ENCODE measurements at places on chromosomes 3 and 15. TPM values are rescaled to one million over a fixed set of nuclear protein-coding genes. Genes with fewer than 3 reads are reported as not detected.
A peak's percentile ranks its signal among the peaks of the same experiment; 100 is the strongest.

GRCh38 chr15:65396283-65396964, 18.6 kb upstream of the IGDCC3 start:
- no peak for DNase-seq

GRCh38 chr15:32965897-32966296, 228.6 kb downstream of the FMN1 start:
- no peak for DNase-seq

DNA sequence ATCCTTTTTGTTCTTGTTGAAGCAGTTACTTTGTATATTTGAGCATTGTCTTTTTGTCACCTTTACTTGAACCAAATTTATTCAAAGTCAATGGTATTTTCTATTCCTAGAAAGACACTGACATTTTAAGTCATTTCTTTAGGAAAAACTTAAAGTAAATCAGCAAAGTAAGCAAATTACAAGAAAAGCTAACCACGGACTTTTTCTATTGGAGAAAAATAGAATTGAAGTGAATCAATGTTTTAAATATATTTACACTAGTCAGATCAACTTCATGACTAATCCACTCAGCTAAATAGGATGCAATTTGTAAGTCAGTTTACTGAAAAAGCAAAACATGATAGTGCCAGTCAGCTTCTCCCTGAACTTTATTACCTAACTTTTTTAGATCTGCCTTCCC, 733.8 kb upstream of the ALCAM start:
- no peak for DNase-seq

DNA sequence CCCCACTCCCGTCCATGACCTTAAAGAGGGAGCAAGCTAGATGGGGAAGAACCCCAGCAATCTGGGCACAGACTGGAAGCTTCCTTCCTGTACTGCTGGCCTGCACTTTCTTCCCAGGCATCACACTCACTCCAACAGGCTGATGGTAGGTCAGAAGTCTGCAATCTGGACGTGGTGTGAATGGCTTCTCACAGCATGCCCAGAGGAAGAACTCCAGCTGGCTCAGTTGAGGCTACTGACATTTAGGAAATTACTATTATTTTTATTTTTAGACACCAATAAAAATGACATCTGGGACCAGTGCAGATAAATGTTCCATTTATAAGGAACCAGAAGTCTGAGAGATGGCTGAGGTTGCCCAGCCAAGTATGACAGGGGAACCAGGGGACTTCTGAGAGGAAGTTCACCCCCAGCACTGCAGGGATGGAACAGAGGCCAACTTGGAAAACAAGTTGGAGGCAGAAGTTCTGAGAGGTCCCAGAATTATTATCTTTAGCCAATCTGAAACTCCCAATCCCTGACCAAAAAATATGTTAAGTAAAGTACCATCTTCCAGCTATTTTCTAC, 163.8 kb upstream of the CTNNB1 start:
- DNase-seq, result peak; percentile 13

DNA sequence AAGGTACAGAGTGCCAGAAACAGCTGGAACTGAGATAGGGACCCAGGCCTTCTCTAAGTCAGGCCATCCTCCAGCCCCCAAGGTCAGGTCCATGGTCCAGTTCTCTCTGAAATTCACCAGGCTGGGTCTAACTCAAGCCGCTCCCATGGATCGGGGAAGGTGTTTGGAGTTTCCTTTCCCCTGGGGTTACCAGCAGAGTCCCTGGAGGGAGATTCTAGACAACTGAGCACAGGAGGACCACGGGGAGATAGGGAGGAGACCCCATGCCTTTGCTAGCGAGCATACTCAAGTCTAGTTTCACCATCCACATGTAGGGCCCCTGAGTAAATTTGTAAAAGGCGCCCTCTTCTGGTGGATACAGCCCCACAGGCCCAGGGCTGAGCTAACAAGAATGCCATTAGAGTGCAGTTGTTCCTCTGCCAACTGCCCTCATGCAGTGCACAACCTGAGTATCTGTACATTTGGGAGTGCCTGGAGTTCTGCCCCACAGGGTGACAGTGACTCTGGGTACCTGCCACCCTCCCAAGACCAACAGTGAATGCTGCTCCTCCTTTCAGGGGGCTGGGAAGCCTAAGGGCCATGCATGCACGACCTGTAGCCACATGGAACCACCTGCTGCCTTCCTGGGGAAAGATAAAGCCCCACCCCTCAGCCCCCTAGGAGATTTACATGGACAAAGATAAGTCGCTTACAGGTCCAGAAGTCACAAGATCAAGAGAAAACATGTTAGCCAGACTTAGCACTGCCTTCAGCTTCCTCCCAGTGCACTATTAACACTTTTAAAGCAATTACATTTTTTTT, 89.0 kb downstream of the IQSEC1 start:
- peak; percentile 76 for DNase-seq

DNA sequence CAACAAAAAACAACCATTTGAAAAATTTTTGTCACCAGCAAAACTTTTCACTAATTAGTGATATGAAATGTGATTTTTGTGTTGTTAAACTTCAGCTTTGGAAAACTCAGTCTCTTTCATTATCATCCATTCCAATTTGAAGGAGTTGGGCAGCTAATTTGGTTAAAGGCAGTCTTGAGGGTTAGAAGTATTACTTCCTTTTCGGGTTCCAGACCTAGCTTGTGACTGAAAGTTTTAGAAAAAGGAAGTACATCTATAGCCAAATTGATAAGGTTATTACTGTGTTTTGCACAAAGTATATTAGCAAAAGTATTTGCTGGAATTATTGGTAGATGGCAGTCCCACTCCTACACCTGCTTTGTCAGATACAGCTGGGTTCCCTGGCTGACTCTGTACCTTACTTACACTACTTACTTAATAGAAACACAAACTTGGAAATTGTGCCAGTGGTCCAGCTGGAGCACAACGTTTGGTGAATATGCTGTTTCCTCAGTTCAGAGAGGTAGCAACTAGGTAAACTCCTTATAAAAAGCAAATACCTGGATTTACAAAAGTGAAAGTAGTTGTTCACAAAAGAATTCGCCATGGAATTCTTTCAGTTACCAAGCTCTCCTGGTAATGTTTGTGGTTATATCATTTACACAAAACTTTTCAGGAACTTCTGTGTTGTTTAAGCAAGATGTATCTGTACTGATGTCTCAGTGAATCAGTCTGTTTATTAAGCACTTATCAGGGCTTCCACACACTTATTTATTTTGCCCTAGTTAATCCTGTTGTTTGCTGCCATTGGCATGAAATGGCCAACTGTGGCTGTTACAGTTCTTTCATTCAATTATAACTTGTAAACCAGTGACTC, 31.6 kb downstream of the TIPARP start:
- no peak for DNase-seq

GRCh38 chr15:49697121-49697520, 76.3 kb downstream of the DTWD1 start:
- DNase-seq, result no peak

DNA sequence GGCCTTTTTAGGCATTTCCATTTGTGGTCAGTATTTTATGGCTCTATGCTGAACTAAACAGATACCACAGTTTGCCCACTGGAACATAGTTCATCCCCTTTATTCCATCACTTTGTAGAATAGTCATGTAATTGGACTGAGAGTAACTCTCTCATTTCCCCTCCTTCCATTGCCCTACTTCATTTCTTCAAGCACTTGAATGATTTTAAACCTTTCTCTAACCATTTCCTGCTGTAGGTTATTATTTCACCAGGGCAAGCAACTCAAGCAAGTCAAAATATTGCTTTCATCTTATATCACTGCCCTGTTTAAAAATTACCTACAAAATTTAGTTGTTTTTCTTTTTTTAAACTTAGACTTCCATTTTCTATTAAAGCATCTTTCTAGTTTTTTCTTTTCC, 177.0 kb downstream of the RAP2B start:
- no peak for DNase-seq

DNA sequence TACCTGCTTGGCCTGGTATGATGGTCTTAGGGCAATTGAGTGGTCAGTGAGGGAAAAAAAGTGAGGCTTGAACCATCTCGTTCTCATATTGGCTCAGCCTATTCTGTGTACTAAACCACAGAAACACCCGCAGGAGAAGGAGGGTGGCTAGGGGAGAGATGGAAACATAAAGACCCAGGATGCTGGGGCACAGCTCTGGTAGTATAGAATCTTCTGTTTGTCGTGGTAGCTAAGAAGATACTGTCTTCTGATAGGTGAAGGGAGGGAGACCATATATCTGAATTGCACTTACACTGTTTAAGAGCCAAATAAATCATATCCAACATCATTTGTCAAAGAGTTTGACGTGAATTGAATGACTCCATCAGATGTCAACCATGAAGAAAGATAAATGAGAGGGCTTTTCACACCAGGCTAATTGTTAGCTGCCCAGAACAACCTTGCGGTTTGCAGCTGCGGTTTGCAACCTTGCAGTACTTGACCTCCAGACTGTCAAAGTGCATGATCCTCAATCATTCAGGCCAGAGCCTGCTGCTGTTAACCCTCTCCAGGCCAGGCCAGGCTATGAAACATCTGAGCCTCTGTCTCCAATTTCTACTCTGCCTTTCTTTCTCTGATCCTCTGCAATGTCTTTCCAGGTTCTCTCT, 40.9 kb upstream of the PIK3R4 start:
- DNase-seq, result no peak

GRCh38 chr3:38315488-38316230, 30.9 kb upstream of the XYLB start:
- DNase-seq, result no peak

DNA sequence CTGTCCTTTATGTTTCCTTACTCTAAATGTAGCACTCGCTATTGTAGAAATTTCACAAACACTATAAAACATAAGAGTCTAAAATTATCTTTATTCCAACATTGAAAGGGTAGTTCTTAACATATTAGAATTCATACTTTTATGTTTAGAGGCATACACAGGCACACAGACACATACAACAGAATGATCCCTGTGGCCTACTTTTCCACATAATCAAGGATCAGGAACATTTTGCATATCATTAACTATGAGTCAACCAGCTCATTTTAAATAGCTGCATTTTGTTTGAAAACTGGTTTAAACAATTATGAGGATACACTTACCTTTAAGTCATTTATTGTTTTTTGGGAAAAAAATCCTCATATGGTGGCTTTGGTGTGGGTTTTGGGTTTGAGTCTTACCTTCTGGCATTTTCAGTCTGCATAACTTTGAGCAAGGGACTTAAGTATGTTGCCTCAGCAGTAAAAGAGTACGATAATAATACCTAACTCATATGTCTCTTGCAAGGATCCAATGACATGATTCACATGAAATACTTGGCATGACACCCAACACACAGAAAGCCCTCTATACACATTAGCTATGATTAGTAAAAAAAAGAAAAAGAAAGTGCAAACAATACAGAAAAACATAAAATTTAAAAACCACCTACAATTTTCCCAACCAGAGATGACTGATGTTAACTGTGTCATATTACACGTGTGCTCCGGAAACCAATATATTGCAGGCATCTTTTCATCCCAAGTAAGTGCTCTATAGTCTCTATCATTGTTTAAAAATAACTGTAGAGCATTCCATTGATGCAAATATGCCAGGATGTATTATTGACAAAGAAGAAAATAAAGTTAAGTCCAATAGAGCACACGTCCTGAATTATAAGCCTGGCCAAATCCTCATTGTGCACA, 213.1 kb upstream of the ADAMTS9 start:
- no peak for DNase-seq

- no peak for DNase-seq
Observed at GRCh38 chr3:134038071-134038491, 8.4 kb upstream of the SLCO2A1 start.

DNA sequence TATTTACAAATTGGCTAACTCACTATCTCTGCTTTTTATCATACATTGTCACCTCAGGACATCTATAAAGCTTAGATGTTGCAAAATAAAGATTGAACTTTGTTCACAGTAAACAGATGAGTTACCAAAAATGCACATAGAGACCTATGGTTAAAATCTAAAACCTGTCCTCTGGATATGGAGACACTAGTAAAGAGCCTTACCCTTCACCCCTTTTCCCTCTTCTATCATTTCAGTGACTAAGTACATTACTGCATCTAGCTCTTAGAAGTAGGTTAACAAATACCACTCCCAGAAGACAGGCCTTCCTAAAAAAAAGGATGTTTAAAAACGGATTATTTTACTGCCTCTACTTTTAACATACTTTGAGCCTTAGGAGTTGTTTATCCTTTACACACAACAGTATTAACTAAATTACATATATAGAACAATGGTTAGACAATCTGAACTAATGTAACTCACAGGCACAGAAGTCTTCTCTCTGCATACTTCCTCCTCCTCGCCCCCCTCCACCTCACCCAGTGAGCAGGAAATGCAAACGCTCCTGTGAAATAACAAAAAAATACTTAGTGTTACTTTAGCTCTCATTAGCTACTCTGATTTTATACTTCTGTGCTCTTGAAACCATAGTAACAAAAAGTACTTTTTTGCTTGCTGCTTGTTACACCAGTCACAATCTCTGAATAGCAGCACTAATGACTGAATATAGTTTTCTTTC, 23.3 kb downstream of the IREB2 start:
- DNase-seq, result peak; percentile 25

DNA sequence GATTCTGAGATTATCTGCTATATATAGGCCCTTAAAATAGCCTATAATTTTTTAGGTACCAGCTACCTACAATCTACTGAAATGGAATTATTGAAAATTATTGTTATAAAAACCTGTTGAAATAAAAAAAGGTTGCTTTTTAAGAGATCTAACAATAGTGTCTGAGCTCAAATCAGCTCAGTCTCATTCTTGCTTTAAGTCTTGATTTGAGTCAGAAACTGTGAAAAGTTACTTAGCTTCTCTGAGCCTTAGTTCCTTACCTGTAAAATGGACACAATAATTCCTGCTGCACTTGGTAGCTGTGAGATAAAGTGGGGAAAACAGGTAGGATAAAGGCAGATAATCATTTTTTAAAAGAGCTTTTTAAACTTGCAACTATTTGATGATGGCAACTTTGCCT, 118.8 kb upstream of the UBE2E2 start:
- no peak for DNase-seq

DNA sequence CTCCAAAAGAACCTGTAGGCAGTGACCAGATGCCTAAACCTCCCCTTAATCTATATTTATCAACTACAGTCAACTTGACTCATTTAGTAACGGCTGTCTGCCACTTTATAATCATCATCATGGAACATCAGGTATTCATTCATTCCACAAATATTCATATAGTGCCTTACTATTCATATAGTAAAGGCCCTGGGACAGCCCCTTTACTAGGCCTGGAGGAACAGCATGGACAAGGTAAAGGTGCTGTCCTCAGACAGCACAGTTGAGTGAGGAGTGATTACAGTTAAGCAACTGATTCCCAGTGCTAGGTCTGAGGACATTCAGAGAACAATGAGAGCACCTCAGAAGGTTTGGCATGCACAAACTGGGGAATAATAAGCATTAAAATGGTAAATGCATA, 346.5 kb upstream of the RORA start:
- DNase-seq, result no peak

GRCh38 chr3:166799-167198, 29.8 kb upstream of the CHL1 start:
- DNase-seq, result no peak

GRCh38 chr3:115657168-115657567, 33.9 kb downstream of the GAP43 start:
- DNase-seq, result no peak

GRCh38 chr3:193794002-193794881, 201.2 kb downstream of the OPA1 start:
- no peak for DNase-seq

GRCh38 chr3:66499881-66500575, 794 bp downstream of the LRIG1 start:
- peak; percentile 29 for DNase-seq

SCAMP5 gene
- 18.1 TPM for total RNA-seq

PXYLP1 gene
- total RNA-seq, result 0.76 TPM

LMAN1L gene
- total RNA-seq, result not detected

OIP5 gene
- 3.3 TPM for total RNA-seq

VILL gene
- total RNA-seq, result 2.2 TPM

HTR3E gene
- not detected for total RNA-seq

SERINC4 gene
- total RNA-seq, result not detected

SEMA5B gene
- under 0.01 TPM for total RNA-seq
